Stimulated activated CD4-positive, alpha-beta T cell treated with anti-CD3 and anti-CD28 coated beads, Interleukin-12 subunit alpha, Interleukin-12 subunit beta, amount 100 ng/mL, for 48 hours (primary cell): ENCODE measurements at places on chromosomes 1 and 21.

- DNase-seq, result no peak
Observed at GRCh38 chr1:209398313-209398991, 185.1 kb upstream of the CAMK1G start.

- no peak for DNase-seq
Observed at GRCh38 chr21:38534591-38534990, 36.3 kb upstream of the ERG start.

GRCh38 chr1:235131961-235132360, 3.3 kb upstream of the TOMM20 start:
- no peak for DNase-seq

DNA sequence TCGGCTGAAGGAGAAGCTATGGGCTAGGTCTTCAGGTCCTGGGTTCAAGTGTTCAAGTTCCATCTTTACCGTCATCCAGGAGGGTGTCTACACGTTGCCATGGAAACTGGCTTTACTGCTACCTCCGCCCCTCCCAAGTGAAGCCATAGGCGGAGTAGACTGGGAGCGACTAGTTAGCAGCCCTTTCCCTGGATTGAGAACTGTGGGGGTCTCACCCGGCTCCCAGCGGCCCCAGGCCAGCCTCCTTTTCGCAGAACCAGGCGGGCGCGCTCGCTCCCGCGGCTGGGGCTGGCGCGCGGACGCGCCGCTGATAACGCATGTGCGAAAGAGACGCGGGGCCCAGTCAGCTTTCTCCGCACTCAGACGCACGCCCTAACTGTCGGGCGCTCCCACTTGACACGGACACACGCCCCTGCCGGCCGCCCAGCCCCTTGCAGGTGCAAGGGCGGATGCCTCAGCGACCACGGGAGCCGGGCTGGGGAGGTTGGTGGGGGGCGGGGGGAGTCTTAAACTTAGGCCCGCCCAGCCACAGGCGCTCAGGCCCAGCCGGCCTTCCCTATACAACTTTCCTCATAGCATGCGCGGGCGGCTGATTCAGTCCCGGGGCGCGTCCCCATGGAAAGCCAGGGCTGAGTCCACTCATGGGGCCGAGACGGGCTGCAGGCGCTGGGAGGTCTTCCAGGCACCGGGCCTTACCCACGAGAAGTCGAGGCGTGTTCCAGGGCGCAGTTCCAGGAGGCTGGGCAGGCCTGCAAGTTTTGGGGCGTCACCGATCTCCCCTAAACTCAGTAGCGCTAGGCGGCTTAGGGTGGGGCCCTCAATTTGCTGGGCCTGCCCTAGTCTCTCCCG, 7.4 kb downstream of the EFNA4 start:
- peak; percentile 72 for DNase-seq
